ENCODE measurements at places on chromosomes 1 and 21. TPM values are rescaled to one million over a fixed set of nuclear protein-coding genes. Genes with fewer than 3 reads are reported as not detected.

- peak overlapping the region; percentile 79 for H3K4me3 ChIP-seq
- no peaks in the 10 kb centered on the region for H3K36me3 ChIP-seq
- peak; percentile 91 for DNase-seq
- H3K4me1 ChIP-seq: peaks cover 8% of the 10 kb centered on the region
- peak overlapping the region; percentile 78 for H3K27ac ChIP-seq
These were observed 559 bp upstream of the AGRN start for GRCh38 chr1:1019122-1019999.

Gene PROK1
- polyA plus RNA-seq: not detected

DNA sequence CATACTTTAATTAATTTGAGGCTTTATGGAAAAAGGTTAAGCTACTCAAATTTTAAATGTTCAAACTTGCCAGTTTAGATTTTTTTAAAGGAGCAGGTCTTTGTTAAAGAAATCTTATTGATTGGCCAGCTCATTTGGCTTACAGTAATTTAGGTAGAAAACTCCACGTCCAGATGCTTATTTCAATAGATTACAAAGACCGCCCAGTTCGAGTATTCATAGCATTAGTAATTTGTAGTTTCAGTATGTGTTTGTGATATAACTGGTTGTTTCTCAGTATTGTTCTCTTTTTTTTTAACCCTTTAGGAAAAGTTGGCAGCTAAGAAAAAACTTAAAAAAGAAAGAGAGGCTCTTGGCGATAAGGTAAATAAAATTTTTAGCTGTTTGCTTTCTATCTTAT is 1.6 kb downstream of the RPF1 start:
- H3K27ac ChIP-seq: no peak overlapping the region
- no peak for DNase-seq
- no peaks in the 10 kb centered on the region for H3K36me3 ChIP-seq
- no peaks in the 10 kb centered on the region for H3K27me3 ChIP-seq

Gene FAM72D
- polyA plus RNA-seq: 0.21 TPM

DNA sequence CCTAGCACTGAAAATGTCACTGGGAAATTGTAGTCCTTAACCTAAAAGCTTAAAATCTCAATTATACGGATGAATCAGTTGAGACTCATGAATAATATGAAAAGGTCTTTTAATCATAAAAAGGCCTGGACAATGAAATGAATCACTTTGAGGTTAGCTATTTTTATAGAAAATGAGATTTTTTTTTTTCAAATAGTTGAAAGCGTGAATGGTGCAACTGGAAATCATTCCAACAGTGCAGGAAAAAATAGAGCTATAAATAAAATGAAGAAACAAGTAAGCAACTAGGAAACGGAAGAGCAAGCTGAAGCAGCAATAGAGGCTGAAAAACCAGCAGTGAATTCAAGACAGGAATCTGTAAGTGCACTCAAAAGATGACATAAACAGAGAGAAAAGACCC is 142.9 kb downstream of the BACH1 start:
- H3K4me3 ChIP-seq: no peak overlapping the region
- no peaks in the 10 kb centered on the region for H3K36me3 ChIP-seq
- H3K27me3 ChIP-seq: no peaks in the 10 kb centered on the region
- DNase-seq: no peak

Data from pancreas (tissue), 10 donors.